ENCODE measurements at places on chromosomes 2 and 18.
A peak's percentile ranks its signal among the peaks of the same experiment; 100 is the strongest.

GRCh38 chr2:193153576-193153975 is 958.8 kb upstream of the TMEFF2 start:
- DNase-seq = no peak

GRCh38 chr2:23757686-23758433 is 169.1 kb downstream of the ATAD2B start:
- DNase-seq = no peak

- DNase-seq = no peak
These were observed 22.8 kb upstream of the SCN7A start for GRCh38 chr2:166516712-166517303.

DNA sequence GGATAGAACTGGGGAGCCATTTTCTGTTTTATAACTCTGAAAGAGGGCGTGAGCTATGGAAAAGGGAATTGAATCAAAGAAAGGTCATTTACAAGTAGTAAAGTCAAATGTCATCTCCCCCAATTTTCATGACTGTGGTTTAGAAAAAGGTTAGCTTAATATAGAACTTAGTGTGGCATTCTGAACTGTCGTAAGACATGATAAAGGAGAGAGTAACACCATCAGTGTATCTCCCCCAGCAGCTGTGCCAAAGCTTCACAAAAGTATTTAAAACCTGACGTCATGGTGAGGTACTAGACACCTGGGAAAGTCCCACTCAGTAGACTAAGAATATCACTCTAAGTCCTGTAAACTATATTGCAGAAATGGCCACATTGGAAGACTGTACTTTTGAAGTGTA is 5.8 kb upstream of the IKZF2 start:
- DNase-seq = peak; percentile 54

- no peak for DNase-seq
These were observed 320.0 kb downstream of the LRATD1 start for GRCh38 chr2:14952400-14952963.

- DNase-seq = no peak
These were observed 457.7 kb downstream of the CBLN2 start for GRCh38 chr18:72086421-72086820.

DNA sequence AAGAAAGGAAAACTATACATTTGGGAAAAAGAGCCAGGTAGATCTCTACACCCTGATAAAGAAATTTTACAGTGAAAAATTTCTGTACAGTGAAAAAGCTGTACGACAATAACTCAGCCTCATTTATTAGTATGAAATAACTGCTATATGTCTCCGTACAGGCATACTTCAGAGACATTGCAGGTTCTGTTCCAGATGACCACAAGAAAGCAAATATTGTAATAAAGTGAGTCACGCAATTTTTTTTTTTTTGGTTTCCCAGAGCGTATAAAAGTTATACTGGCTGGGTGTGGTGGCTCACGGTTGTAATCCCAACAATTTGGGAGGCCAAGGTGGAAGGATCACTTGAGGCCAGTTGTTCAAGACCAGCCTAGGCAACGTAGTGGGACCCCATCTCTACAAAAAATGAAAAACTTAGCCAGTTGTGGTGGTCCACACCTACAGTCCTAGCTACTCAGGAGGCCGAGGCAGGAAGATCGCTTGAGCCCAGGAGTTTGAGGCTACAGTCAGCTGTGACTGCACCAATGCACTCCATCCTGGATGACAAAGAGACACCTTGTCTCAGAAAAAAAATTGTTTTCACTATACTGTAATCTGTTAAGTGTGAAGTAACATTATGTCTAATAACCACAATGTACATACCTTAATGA is 28.2 kb upstream of the AMMECR1L start:
- no peak for DNase-seq
